A549 treated with Hydrocortisone at 1 μM for 4 hours (cell line): ENCODE measurements at places on chromosomes 7 and 10. TPM values are rescaled to one million over a fixed set of nuclear protein-coding genes. Genes with fewer than 3 reads are reported as not detected.

The NANOS1 gene
- total RNA-seq = 1.5 to 3.3 TPM (median 2.8 TPM) in 5 replicates

The LEP gene
- total RNA-seq = not detected in 5 replicates

The SPDYE16 gene
- total RNA-seq = not detected in 5 replicates

The OR9A2 gene
- total RNA-seq = not detected in 5 replicates

The NODAL gene
- not detected in 5 replicates for total RNA-seq

The NXPH1 gene
- not detected in 5 replicates for total RNA-seq

The CALML5 gene
- not detected in 5 replicates for total RNA-seq

The PRKCQ gene
- total RNA-seq = 3.5 to 4.3 TPM (median 3.7 TPM) in 5 replicates

The VOPP1 gene
- total RNA-seq = 86.2 to 97.9 TPM (median 90.8 TPM) in 5 replicates

The ASAH2 gene
- 2.2 to 3.8 TPM (median 2.3 TPM) in 5 replicates for total RNA-seq

The KCNH2 gene
- 2.9 to 3.6 TPM (median 3.3 TPM) in 5 replicates for total RNA-seq

The PRLHR gene
- total RNA-seq = not detected in 5 replicates

The ANKRD61 gene
- total RNA-seq = 0.53 to 0.84 TPM (median 0.72 TPM) in 5 replicates

The HTR7 gene
- 0.12 to 0.24 TPM (median 0.17 TPM) in 5 replicates for total RNA-seq

The ZNF736 gene
- 0.06 to 0.07 TPM in 2 of 5 replicates, not detected in the others for total RNA-seq

The DNAJC9 gene
- 49.0 to 53.3 TPM (median 50.4 TPM) in 5 replicates for total RNA-seq

The FBXL13 gene
- total RNA-seq = 0.17 to 0.78 TPM (median 0.36 TPM) in 5 replicates

The CISD1 gene
- total RNA-seq = 37.9 to 57.3 TPM (median 53.2 TPM) in 5 replicates

The PRR15 gene
- 4.0 to 5.6 TPM (median 4.9 TPM) in 5 replicates for total RNA-seq

The OPN4 gene
- total RNA-seq = not detected in 5 replicates

The CCDC7 gene
- 0.61 to 0.98 TPM (median 0.76 TPM) in 5 replicates for total RNA-seq

The PDK4 gene
- total RNA-seq = 19.8 to 29.9 TPM (median 26.9 TPM) in 5 replicates

The RAB19 gene
- total RNA-seq = not detected in 5 replicates

The KIAA1217 gene
- 1.1 to 1.7 TPM (median 1.4 TPM) in 5 replicates for total RNA-seq

The PRSS1 gene
- total RNA-seq = not detected in 5 replicates

The HOXA4 gene
- 1.4 to 2.3 TPM (median 1.7 TPM) in 5 replicates for total RNA-seq

The FAM180A gene
- 0.06 to 0.13 TPM in 2 of 5 replicates, not detected in the others for total RNA-seq

The TCAF1 gene
- 12.0 to 22.0 TPM (median 18.2 TPM) in 5 replicates for total RNA-seq

The WIPF3 gene
- 0.43 to 0.59 TPM (median 0.51 TPM) in 5 replicates for total RNA-seq

The ARMH3 gene
- total RNA-seq = 11.3 to 12.3 TPM (median 11.4 TPM) in 5 replicates

The AKR1C4 gene
- total RNA-seq = 0.10 to 0.32 TPM (median 0.30 TPM) in 5 replicates

The PSD gene
- 0.25 to 0.78 TPM (median 0.43 TPM) in 5 replicates for total RNA-seq

The PVRIG gene
- 0.05 TPM in 1 of 5 replicates, not detected in the others for total RNA-seq

The ZNF365 gene
- 0.83 to 1.2 TPM (median 1.0 TPM) in 5 replicates for total RNA-seq

The PLCE1 gene
- total RNA-seq = 5.8 to 8.5 TPM (median 7.7 TPM) in 5 replicates

The FKBP14 gene
- 6.9 to 10.9 TPM (median 8.6 TPM) in 5 replicates for total RNA-seq

The DEPP1 gene
- 1.5 to 3.2 TPM (median 2.0 TPM) in 5 replicates for total RNA-seq

The TWIST1 gene
- 1.8 to 3.5 TPM (median 3.2 TPM) in 5 replicates for total RNA-seq

The SEMA4G gene
- 6.9 to 8.5 TPM (median 7.8 TPM) in 5 replicates for total RNA-seq

The MCU gene
- 22.5 to 34.2 TPM (median 27.5 TPM) in 5 replicates for total RNA-seq

The TRPV5 gene
- total RNA-seq = not detected in 5 replicates

The COBL gene
- 4.0 to 4.8 TPM (median 4.4 TPM) in 5 replicates for total RNA-seq

The AKR1D1 gene
- not detected in 5 replicates for total RNA-seq

The FAM24B gene
- total RNA-seq = 10.7 to 13.0 TPM (median 12.3 TPM) in 5 replicates

The HYAL4 gene
- total RNA-seq = not detected in 5 replicates

The TDRD1 gene
- not detected in 5 replicates for total RNA-seq

The SUN3 gene
- 0.09 to 0.32 TPM in 2 of 5 replicates, not detected in the others for total RNA-seq

The ING3 gene
- 4.4 to 5.8 TPM (median 4.9 TPM) in 5 replicates for total RNA-seq

The ZNF425 gene
- total RNA-seq = 1.1 to 1.7 TPM (median 1.4 TPM) in 5 replicates

The CHST15 gene
- total RNA-seq = 7.0 to 8.9 TPM (median 8.0 TPM) in 5 replicates

The DUSP5 gene
- 98.8 to 155 TPM (median 145 TPM) in 5 replicates for total RNA-seq

The GSTO2 gene
- total RNA-seq = 1.7 to 2.4 TPM (median 1.9 TPM) in 5 replicates

The NYAP1 gene
- 3.0 to 7.0 TPM (median 5.1 TPM) in 5 replicates for total RNA-seq

The TRIM73 gene
- total RNA-seq = 1.2 to 2.1 TPM (median 1.8 TPM) in 5 replicates

The ACTL6B gene
- total RNA-seq = not detected in 5 replicates

The TMEM178B gene
- 1.2 to 2.1 TPM (median 1.5 TPM) in 5 replicates for total RNA-seq

The ACHE gene
- total RNA-seq = 2.4 to 3.2 TPM (median 3.0 TPM) in 5 replicates
